ENCODE measurements at places on chromosomes 5 and 9. TPM values are rescaled to one million over a fixed set of nuclear protein-coding genes. Genes with fewer than 3 reads are reported as not detected.

DNA sequence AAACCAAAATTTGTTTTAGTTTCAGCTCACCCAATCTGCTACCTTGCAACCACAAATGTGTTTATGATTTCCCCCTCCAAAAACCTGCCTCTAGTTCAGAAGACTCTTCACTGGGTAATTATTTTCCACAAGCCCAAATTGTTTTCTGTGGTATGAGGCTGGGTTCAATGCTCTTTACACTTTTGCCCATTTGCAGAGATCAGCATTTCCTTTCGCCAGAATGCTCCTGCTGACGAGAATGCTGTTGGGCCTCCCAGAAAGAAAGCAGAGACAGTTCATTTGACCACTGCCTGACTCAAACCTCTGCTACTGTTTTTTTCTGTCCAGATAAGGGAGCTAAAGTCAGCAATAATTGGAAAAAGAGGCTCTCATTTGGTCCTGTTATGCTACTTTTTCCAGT is 427.3 kb downstream of the PDE4D start:
- no peak overlapping the region for H3K27ac ChIP-seq
- no peak for DNase-seq
- no peaks in the 10 kb centered on the region for H3K27me3 ChIP-seq
- no peaks in the 10 kb centered on the region for H3K4me1 ChIP-seq
- no peak overlapping the region for H3K4me3 ChIP-seq

DNA sequence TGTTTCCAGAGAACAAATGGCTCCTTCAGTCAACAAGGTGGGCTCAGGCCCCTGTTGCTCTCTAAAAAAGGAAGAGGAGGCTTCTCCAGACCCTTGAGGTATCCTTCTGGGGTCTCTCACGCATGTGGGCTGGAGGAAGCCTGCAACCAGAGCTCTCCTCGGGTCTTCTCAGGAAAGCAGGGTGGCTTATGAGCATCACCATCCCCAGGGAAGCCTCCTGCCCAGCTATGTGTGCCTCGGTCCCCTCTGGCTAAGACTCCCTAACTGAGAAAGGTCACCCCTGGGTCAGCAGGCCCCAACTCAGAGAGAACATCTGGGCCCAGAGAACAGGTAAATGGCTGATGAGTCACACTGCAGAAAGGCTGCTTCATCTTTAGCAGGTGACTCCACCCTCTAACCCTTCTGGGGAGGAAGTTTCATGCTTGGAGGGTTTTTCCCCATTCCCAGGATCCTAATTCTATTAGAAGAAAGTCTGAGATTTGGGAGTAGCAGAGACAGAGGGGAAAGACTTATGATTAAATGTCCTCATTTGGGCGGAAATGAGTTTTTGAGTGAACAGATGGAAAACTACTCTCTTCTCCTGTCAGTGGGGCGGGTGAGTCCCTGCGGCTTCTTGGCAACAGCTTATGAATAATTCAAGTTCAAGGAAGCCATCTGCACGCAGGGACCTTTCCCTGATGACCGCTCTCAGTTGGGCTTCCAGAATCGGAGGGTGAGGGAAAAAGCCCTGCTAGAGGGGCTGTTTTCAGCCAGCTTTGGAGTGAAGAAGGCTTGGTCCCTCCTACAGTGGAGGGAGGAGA is 41.9 kb downstream of the TGFBI start:
- no peaks in the 10 kb centered on the region for H3K36me3 ChIP-seq
- no peaks in the 10 kb centered on the region for H3K4me1 ChIP-seq
- H3K27me3 ChIP-seq = no peaks in the 10 kb centered on the region
- H3K27ac ChIP-seq = no peak overlapping the region

DNA sequence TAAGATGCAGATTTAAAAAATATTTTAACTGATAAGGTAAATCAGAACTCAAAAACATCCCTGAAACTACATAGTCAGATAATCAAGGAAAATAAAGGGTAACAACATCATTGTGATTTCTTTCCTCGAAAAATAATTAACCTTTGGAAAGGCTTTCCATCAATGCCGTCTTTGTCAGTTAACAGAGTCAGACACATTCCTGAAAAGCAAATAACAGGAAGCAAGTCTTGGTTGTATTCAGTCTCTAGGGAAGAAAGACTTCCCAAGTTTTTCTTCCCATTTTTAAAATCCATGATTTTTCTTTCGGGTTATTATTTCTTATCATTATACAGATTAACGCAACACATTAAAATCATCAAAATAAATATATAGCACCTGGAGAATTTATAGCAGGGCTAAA is 256.4 kb upstream of the CDH6 start:
- no peak overlapping the region for H3K4me3 ChIP-seq
- no peaks in the 10 kb centered on the region for H3K36me3 ChIP-seq
- no peak for DNase-seq
- no peak overlapping the region for H3K27ac ChIP-seq

GRCh38 chr9:84953797-84954705 is 284.5 kb downstream of the NTRK2 start:
- no peak overlapping the region for H3K27ac ChIP-seq
- H3K36me3 ChIP-seq = no peaks in the 10 kb centered on the region
- peaks cover 6% of the 10 kb centered on the region for H3K27me3 ChIP-seq

DNA sequence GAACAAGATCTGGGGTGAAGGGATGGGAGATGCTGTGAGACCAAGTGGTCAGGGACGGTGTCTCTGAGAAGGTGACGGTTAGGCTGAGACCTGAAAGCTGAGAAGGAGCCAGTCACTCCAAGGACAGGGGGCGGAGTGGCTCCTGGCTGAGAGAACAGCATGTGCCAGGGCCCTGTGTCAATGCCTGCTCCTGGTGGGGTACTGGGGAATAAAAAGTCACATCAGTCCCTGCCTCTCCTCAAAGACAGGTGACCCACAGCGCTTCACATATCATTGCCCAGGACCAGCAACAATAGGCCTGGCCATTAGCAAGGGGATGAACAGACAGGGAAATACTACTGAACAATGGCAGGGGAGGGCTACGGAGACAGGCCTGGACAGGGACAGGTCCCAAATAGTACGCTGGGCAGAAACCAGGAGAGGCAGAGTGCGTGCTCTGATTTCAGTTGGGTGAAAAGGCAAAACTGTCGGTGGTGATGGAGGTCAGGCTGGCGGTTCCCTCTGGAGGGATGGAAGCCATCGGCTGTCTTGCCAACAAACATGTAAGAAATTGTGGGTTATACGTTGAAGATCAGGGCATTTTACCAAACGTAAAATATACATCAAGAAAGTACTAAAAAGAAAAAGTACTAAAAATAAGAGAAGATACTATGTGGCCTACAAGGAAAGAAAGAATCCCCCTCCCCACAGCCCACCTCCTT is 64.3 kb downstream of the C9orf50 start:
- H3K27me3 ChIP-seq = no peaks in the 10 kb centered on the region
- peaks cover 12% of the 10 kb centered on the region for H3K4me1 ChIP-seq
- peak; percentile 10 for DNase-seq
- no peak overlapping the region for H3K27ac ChIP-seq

- H3K27ac ChIP-seq = peak overlapping the region; percentile 53
- no peaks in the 10 kb centered on the region for H3K27me3 ChIP-seq
- no peaks in the 10 kb centered on the region for H3K36me3 ChIP-seq
- peaks cover 11% of the 10 kb centered on the region for H3K4me1 ChIP-seq
Measured at GRCh38 chr5:1544294-1544961, 20.7 kb upstream of the LPCAT1 start.

The EGFL7 gene
- 165 TPM for total RNA-seq

GRCh38 chr9:124258607-124259157 is 933 bp downstream of the NEK6 start:
- H3K4me3 ChIP-seq = peak overlapping the region; percentile 66
- no peak for DNase-seq
- peaks cover 36% of the 10 kb centered on the region for H3K4me1 ChIP-seq
- peak overlapping the region; percentile 94 for H3K27ac ChIP-seq

GRCh38 chr9:131478421-131478868 is 24.3 kb upstream of the POMT1 start:
- no peak for DNase-seq
- peaks cover 5% of the 10 kb centered on the region for H3K36me3 ChIP-seq
- no peak overlapping the region for H3K4me3 ChIP-seq
- H3K4me1 ChIP-seq = no peaks in the 10 kb centered on the region
- no peak overlapping the region for H3K27ac ChIP-seq

DNA sequence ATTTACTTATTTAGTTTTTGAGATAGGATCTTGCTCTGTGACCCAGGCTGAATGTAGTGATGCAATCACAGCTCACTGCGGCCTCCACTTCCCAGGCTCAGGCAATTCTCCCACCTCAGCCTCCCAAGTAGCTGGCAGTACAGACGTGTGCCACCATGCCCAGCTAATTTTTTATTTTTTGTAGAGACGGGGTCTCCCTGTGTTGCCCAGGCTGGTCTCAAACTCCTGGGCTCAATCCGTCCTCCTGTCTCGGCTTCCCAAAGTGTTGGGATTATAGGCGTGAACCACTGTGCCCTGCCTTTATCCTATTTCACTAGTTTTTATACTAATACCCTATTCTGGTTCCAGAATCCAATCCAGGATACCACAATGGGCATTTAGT is 6.8 kb downstream of the RPS14 start:
- H3K36me3 ChIP-seq = no peaks in the 10 kb centered on the region
- no peak overlapping the region for H3K27ac ChIP-seq
- H3K4me1 ChIP-seq = peaks cover 19% of the 10 kb centered on the region
- DNase-seq = no peak
- no peak overlapping the region for H3K4me3 ChIP-seq

DNA sequence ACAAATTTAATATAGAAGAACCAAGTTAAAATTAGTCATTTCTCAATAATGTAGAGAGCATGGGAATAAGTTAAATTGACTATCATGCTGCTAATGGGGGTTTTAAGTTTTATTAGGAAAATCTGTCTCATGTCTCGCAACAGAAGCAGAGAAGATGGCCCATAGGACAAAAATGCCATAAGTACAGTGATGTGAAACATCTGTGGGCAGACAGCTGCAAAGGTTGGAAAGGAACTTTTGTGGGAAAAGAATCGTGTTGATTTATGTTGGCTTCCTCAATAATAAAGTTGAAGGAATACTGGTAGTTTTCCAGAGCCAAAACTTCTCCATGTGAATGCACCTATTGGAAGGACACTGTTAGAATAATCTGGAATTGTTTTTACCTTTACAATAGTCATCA is 44.8 kb downstream of the VCAN start:
- H3K4me1 ChIP-seq = no peaks in the 10 kb centered on the region
- no peak overlapping the region for H3K4me3 ChIP-seq
- no peaks in the 10 kb centered on the region for H3K36me3 ChIP-seq
- H3K27me3 ChIP-seq = no peaks in the 10 kb centered on the region

GRCh38 chr5:72210888-72211678 is 103.8 kb downstream of the MAP1B start:
- H3K4me3 ChIP-seq = no peak overlapping the region
- peak overlapping the region; percentile 49 for H3K27ac ChIP-seq
- no peaks in the 10 kb centered on the region for H3K4me1 ChIP-seq
- H3K36me3 ChIP-seq = no peaks in the 10 kb centered on the region

DNA sequence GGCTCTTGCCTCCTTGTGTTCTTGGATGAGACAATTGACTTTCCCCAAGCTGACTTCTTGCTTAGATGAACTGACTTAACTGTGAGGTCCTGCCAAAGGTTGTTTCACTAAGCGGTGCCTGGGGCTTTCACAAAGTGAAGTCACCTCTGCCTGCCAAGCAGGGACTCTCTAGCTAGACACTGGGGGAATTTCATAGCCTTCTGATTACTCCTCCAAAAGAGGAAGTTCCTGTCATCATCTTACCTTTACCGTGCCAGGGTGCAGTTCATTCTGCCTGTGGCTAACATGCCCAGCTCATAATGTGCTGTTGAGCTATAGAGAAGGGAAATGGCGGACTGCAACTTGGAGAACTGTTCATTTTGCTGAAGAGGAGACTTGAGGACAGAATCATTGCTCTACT is 472.0 kb upstream of the WWC1 start:
- H3K4me1 ChIP-seq = no peaks in the 10 kb centered on the region
- no peak for DNase-seq
- H3K4me3 ChIP-seq = no peak overlapping the region
- no peaks in the 10 kb centered on the region for H3K36me3 ChIP-seq
- no peaks in the 10 kb centered on the region for H3K27me3 ChIP-seq

DNA sequence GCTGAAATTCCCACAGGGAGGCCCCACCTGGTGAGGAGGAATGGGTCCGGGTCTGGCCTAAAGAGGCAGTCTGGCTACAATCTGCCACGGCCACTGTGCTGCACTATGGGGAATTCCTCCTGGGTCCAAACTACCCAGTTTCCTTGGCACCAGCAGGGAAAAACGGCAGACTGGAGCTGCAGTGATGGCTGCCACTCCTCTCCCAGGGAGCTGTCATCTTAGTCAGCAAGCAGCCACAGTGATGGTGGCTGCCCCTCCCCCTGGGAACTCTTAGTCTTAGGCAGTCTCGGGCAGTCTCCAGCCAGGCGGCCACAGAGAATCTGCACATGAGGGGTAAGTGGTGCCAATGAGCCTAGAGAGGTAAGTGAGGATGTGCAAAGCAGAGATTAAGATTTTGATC is 205.8 kb downstream of the TMEM38B start:
- H3K4me1 ChIP-seq = no peaks in the 10 kb centered on the region
- no peak overlapping the region for H3K4me3 ChIP-seq
- H3K27ac ChIP-seq = no peak overlapping the region
- no peaks in the 10 kb centered on the region for H3K27me3 ChIP-seq

All from left lung (tissue), 14 donors.